ENCODE measurements at places on chromosomes 5 and 9.

GRCh38 chr5:158382473-158382872 is 523.5 kb upstream of the CLINT1 start:
- DNase-seq = no peak

DNA sequence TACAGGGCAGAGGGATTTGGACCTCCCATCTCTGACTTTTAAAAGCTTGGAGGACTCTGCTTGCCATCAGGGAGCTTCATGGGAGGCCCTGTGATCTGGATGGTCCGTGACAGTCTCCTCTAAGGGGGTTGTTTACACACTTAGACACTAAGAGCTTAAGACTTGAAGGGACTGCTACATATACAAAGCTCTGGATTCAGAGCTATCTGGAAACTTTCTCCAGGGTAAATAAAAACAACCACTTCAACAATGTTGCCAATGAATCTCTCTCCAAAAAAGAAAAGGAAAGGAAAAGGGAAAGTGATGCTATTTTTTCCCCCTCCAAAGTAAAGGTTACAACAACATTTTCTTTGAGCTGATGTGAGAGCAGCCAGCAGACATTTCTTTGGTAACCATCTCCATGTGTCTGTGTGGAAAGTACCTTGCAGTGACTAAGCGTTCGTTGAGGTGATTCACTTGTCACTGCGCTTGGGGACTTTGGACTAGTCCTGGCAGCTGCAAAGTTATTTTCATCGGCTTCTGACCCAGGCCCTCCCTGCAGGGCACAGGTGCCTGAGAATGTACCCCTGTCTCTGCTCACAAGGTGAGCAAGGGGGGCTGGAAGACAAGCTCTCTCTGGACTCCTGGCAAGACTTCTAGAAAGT is 262.1 kb upstream of the KLF4 start:
- no peak for DNase-seq

DNA sequence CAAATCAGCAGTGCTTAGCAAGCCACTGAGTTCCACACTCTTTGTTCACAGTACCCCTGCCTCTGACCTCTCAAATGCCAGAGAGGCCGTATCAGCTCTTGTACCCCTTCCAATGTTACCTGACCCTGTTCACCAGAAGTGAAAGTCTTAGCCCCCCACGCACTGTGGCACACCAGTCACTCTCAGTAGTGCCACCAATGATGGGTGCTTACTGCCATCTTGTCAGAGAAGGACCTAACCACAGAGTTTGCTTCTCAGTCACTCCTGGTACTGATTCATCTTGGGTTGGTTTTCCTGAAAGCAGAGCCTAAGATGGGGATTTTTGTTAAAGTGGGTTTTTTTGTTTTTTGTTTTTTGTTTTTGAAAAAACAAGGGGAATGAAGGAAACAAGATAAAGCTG is 28.8 kb upstream of the PANK3 start:
- DNase-seq = no peak

GRCh38 chr9:69279084-69279731 is 45.8 kb upstream of the ENTREP1 start:
- no peak for DNase-seq

DNA sequence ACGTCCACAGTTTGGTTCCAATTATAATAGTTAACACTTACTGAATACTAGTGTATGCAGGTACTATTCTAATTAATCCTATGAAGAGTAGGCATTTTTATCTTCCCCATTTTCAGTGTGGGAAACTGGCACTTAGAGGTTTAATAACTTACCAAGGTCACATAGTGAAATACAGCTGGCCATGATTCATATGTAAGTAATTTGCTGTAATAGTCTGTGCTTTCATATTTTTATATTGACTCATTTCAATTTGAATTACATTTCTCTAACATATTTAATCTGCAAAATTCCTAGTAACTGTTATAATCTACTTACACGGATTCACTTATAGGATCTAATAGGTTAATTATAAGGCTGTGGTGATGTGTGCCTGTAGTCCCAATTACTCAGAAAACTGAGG is 19.4 kb downstream of the CCNH start:
- DNase-seq = no peak

- DNase-seq = no peak
Observed at GRCh38 chr9:119298076-119298853, 71.0 kb downstream of the BRINP1 start.

DNA sequence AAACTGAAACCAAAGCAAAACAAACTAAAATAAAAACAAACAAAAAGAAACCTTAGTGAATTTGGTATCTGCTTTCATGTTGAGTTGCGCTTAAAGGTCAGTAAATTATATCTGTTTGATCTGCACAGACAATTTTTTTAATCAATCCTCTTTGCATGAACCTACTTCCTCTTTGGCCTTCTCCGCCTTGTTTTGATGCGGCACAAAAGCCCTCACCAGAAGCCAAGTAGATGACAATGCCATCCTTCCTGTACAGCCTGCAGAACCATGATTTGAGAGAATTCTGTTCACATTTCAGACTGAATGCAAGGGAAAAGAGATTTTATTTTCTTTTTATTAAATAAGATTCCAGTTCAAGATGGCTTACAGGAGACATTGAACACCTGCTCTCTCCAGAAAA is 473.6 kb upstream of the FTMT start:
- DNase-seq = no peak

DNA sequence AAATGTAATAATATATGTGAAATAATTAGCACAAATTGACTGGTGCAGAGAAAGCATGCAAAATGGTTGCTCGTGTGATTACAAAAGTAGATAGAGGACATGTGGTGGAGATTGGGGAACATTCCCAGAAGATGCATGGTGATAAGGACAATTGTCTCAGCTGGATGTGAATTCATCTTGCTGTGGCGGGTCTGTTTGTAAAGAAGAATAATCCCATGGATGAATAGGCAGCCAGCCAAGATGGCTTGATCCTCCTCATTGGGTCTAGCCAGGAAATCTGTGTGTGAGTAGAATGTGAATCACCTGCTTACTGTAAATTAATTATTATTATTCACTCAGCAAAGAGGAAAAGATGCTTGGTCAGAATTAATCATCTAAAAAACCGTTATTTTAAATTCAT is 12.6 kb upstream of the DPYSL3 start:
- no peak for DNase-seq

DNA sequence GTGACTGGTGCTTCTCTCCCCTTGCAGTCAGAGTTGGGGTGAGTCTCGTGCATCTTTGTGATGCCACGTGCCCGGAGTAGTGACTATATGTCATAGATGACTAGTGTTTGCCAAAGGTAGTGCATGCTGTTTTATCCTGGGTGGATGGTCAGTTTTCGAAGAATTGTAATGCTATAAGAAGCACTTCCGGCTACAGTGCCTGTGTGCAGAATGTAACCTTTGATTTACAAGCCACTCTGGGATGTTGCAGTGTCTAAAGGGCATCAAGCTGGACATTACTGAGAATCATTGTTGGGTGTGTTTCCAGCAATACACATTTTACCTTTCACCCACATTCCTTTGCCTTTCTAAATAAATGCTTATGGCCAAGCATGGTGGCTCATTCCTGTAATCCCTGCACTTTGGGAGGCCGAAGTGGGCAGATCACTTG is 16.7 kb downstream of the MVB12B start:
- no peak for DNase-seq

GRCh38 chr5:74205767-74206578 is 434.6 kb downstream of the ENC1 start:
- DNase-seq = no peak

DNA sequence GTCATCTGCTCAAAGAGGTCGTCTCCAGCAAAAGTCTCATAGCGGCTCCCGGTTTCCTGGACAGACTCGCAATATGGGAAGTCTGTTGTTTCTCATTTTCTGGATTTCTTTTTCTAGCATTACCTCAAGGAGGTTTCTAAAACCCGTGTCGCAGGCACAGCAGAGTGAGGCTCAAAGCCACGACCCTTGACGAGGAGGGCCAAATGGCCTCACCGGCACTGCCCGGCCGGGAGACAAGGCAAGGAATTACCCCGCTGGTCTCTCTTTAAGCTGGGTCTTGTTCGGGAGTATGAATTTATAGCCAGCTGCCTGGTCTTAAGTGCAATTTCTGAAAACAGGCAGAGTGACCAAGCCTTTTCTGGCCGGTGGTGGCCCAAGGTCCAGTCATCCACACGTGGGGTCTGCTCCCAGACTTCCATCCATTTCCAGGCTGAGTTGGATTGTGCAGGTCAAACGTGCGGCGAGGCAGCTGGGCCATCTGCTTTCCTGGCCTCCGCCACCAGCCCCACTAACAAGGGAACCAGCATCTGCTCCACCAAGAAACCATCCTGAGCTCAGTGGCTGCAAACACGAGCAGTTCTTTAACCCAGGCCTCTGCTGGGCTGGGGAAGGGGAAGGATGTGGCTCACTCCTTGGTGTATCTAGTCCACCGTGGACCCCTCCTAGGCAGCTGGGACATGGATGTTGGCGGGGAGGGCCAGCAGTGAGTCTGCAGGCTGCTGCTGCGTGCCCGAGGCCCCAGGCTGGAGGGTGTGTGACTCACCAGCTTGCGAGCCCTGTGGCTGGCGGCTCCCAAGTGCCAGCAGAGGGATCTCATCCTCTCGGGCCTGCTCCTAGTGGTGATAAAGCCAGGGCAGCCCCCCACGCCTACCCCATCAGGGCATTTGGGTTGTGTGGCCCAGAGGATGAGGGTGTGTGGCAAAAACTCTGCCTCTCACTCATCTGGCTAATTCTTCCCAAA is 55.6 kb upstream of the COL5A1 start:
- DNase-seq = no peak

- DNase-seq = no peak
Observed at GRCh38 chr5:9361835-9362234, 184.0 kb downstream of the SEMA5A start.

DNA sequence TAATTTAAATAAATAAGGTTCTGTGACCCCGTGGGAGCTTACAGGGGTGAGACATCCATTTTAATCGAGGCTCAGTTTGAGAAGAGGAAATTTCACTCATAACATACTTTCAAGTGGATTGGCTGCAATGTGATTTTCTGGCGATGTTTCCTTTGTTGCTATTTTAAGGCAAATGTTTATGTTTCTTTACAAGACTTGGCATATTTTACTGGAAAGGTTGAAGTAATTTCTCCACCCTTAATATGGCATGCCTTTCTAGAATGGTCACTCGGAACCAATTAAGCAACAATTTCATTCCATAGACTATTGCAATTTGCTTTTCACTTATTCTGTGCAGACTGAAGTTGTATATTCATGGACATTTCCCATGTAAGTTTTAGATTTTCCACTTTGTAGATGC is 438.0 kb upstream of the WWC1 start:
- no peak for DNase-seq

DNA sequence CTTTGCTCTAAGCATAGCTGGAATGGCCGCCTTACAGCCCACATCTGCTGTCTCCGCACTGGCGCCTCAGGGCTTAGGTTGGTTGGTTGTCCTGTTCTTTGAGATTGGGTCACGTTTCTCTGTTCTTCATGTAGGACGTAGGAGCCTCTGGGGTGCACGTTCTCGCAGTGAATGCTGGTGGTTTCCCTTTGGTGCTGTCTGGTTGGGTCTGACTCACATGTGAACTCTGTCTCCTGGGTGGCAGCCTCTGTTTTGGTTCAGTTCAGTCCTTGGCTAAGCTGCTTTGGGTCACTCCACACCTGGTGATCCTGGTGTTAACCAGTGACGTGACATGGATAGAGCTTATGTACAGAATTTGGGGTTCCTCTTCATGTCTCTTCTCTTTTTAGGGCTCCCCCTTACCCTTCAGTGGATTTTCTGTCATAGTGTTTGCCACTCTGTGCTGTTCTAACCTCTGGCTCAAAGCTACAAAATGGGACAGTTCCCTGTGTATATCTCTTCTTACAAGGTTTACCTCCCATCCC is 12.6 kb upstream of the LPCAT1 start:
- DNase-seq = peak; percentile 39

- no peak for DNase-seq
Observed at GRCh38 chr5:27854243-27854852, 816.0 kb upstream of the CDH9 start.

DNA sequence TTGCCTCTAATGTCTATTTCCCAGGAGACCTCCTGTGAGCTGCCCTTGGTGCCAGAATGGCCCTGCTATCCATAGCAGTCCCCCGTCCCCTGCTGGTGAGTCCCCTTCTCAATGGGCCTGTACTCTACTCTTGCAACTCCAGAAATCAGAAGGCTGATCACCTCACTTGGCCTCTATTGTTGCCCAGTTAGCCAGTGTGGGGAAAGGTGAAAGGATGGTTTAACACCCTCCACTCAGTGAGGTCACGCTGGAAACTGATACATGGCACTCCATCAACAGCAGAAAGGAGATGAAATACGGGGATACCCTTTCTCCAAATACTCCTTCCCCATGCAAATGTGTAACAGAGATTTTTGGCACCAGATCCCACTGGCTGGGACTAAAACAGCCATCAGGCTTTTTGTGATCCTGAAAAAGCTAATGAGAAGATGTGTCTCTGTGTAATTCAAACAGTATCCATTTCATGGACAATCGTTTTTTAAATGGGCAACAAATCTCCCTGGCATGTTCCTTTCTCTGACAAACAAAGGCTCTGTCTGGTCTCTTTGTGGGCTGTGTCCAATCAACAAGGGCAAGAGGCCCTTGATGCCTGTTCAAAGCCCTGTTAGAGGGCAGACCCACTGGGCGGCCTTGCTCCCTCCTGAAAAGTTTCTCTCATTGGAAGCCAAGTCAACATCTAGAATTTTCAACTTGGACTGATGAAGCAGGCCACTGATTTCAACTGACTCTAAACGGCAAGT is 343.7 kb downstream of the SPOCK1 start:
- DNase-seq = no peak

- no peak for DNase-seq
Observed at GRCh38 chr5:125612181-125612721, 811.0 kb upstream of the GRAMD2B start.

- DNase-seq = no peak
Observed at GRCh38 chr9:127652733-127653132, 40.7 kb downstream of the STXBP1 start.

DNA sequence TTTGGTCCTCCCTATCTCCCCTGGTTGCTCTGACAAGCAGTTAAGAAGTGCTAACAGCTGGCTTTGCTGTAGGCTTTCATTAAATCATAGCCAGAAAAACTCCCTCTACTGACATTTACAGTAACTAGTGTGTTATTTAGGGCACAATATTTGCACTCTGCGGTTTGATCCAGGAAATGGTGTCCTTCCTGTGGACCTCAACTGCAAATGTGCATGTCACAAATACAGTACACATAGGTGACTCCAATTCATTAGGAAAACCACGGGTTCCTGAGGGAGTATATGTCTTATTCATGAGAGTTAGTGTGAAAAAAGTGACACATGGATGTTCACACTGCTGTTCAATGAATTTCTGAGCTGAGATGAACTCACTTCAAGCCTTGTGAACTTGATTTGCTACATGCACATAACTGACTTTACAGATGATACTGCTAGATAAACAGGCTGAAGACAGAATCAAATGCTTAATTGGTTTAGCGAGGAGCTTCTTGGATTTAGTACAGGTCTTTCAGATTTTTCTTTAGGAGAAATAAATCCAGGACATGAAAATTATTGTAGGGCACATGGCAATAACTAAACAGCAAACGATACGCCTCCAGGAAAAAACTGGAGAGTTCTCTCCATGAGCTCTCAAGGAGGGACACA is 281.5 kb downstream of the EFNA5 start:
- no peak for DNase-seq

GRCh38 chr9:117839862-117840261 is 135.7 kb downstream of the TLR4 start:
- DNase-seq = no peak

All from stimulated activated CD8-positive, alpha-beta memory T cell treated with anti-CD3 and anti-CD28 coated beads, Interleukin-4, amount 100 ng/mL, for 4 hours (primary cell).